ENCODE measurements at places on chromosomes 7 and 10.
A peak's percentile ranks its signal among the peaks of the same experiment; 100 is the strongest.

DNA sequence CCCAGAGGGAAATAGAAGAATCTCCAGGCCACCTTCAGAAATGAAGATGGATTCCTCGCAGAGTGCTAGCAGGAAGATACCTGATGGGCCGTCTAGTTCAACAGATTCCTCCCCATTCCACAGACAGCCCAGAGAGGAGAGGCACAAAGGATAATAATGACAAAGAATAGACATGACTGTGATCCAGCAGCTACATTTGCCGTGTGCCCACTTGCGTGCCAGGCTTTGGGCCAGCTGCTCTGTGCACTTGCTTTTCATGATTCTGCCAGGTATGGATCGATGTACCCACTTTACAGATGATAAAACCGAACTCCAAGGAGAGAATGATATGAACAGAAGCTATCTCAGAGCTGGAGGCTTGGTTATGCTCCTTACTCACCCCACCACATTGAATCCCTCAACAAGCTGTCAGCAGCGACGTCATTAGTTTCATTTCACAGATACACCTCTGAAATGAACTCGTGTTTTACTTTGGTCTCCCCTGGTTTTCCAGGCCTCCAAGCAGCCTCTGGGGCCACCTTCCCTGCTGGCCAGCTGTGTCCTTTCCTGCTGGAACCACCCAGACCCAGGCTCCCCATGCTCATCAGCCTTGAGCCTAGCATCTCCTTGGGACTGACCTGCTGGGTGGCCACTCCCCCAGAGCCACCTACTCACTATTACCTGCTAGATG is 11.9 kb upstream of the WDFY4 start:
- no peak for DNase-seq

DNA sequence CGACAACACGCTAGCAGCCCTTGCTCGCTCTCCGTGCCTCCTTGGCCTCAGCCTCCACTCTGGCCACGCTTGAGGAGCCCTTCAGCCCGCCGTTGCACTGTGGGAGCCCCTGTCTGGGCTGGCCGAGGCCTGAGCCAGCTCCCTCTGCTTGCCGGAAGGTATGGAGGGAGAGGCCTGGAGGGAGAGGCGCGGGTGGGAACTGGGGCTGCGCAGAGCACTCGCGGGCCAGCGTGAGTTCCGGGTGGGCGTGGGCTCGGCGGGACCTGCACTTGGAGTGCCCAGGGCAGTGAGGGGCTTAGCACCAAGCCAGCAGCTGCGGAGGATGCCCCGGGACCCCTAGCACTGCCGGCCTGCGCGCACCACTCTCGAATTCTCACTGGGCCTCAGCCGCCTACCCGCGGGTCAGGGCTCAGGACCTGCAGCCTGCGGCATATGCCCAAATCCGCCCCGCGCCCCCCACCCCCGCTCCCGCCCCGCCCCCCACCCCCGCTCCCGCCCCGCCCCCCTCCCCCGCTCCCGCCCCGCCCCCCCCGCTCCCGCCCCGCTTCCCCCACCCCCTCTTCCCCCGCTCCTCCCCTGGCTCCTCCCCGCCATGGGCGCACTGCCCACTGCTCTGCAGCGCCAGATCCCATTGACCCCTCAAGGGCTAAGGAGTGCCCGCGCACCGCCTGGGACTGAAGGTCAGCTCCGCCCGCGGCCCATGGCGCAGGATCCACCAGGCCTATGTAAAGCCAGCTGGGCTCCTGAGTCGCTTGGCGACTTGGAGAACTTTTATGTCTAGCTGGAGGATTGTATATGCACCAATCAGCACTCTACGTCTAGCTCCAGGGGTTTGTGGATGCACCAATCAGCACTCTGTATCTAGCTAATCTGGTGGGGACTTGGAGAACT is 15.9 kb upstream of the ACBD5 start:
- no peak for DNase-seq

- DNase-seq, result no peak
These were observed 775.5 kb downstream of the LRMDA start for GRCh38 chr10:76206797-76207352.

DNA sequence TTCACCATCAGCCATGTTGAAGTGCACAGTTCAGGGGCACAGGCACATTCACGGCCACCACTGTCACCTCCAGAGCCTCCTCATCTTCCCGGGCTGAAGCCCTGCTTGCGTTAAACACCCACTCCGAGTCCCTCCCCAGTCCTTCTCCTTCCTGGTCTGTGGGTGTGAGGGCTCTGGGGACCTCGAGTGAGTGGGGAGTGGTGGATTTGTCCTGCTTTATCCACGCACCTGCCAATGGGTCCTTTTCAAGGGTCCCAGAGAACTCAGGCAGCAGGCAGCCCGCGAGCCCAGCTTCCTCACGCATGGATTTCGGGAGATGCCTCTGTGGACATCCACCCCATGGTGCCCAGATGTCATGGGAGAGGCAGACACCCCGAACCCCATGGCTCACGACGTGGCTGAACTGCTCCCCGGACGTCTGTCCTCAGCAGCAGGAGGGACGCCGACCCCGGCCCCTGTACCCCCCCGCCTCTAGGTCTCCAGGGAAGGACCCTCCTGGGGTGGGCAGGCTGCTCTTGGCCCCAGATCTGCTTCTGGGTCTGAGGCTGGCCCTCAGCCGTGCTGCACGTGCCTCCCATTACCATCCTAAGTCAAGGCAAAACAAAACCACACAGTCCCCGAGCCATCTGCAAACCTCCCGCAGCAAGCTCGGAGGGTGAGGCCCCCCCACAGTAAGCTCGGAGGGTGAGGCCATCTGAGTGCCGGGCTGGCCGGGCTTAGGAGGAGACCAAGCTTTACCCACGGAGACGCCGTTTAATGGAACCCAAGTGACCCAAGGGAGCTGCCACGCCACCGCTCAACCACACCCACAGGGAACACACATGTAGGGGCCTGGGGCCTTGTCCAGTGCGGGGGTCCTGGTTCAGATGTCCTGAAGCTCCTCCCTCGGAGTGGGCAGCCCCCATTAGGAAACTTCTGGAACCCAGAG is 9.0 kb downstream of the CYP2W1 start:
- DNase-seq, result no peak

DNA sequence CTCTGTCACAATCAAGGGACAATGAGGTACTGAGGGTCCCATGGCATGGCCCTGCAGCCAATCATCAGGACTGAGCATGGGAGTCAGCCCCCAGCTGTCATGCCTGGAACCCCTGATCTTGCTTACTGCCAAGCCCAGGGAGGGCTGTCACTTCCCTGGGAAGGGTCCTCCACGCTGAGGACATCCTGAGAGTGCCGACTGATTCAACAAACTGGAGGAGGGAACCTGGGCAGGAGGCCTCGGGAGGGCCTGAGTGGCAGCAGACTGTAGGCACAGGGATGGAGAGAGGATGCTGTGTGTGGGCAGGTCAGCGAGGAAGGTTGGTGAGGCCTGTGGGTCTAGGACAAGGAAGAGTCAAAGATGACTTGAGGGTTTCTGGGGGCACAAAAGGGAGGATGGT is 154.3 kb downstream of the ZNF248 start:
- DNase-seq, result no peak

DNA sequence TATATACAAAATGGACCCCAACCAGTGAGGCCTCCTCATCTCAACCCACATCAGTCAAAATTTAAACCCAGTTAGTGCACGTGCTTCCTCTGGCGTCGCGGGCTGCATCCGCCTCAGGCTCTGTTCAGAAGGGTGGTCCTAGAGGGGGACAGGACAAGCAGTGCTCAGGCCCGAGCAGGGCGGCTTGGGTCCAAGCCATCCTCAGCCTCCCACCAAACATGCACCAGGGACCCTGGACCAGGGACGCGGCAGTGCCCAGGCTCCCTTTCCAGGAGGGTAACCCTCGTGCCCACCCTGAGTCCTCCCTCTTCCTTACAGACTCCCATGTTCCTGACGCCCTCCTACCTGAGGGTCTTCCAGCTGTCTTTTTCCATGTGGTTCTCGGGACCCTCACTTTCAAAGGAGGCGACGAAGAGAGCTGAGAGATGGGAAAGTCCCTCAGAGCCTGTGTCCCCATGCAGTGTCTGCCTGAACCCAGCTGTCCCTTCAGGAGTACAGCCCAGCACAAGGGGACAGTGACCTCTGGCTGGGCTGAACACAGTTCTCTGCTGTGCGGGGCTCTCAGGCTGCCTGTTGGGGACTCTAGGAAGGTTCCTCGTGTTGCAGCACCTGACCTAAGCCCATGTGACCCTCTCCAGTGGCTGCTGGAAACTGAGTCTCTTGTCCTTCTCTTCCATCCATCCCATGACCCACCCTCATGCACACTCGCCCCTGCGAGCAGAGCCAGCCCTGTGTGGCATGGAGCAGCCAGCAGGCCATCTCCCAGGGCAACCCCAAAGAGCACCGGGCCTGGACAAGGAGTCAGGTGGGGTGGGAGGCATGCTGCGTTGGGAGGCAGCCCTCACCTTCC is 58.1 kb downstream of the CSGALNACT2 start:
- DNase-seq, result no peak

DNA sequence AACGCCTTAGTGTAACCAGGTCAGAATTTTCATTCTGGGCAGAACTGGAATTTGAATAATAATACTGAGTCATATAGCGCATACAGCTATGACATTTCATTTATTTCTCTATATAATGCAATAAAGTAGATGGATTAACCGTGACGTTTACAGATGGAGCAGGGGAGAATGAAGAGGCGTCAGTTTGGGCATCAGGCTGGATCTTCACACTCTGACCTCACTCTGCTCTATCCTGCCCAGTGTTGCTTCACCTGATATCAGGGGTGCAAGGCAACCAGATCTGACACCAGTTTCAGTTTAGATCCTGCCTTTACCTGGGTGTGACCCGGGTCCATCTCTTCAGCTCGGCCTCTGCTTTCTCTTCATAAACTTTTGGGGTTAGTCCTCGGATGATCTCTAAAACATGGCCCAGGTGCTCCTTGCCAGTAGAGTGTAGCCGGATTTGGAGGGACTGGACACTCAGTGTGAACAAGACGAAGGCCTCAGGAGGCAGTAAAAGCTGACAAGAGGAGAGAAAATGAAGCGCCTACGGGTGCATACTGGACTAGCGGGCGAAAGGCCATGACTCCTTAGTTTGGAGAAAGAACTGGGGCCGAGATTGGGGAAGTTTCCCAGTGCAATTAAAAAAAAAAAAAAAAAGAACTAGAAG is 1.4 kb upstream of the ZYX start:
- DNase-seq, result no peak

GRCh38 chr7:158411232-158411950 is 176.2 kb downstream of the PTPRN2 start:
- DNase-seq, result no peak

- DNase-seq, result no peak
These were observed 190.3 kb upstream of the SHH start for GRCh38 chr7:156002362-156003066.

DNA sequence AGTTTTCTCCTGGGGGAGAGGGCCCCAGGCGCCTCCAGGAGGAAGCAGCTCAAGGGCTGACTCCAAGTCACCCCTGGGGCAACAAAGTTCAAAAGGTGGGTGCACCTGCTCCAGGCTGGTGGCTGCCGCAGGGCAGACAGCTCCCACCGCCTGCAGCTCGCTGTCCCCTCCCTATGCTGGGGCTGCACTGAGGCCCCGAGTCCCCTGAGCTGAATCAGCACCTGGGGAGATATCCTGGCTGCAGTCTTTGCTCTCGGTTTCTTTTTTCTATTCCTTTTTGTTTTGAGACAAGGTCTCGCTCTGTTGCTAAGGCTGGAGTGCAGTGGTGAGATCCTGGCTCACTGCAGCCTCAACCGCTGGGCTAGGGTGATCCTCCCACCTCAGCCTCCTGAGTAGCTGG is 183.4 kb downstream of the DNAJB6 start:
- peak; percentile 2 for DNase-seq

DNA sequence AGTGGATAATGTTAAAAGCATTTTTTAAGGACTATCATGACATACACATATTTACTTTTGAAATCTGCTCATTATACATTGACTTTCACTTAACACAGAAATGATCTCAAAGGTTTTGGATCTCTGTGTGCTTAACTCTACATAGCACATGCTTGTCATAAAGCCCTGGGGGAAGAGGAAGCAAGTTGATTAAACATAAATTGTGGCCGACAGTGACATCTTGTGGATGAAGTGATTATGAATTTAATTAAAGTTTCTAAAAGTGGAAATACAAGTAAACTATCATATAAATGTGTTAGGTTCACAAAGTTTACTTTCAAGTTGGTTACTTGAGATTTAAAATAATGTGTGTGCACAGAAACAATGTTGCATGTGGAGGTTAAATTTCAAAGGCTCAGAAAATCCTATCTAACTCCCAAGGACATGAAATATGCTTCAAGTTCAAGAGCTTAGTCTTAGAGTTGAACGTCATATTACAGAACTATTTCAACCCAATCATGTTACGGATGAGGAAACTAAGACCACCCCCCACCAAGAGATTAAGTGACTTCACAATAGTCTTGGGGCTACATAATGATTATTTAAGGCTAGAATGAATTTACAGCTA is 1247.8 kb downstream of the GATA3 start:
- DNase-seq, result no peak

- DNase-seq, result peak; percentile 7
These were observed 215.6 kb downstream of the DNAJB6 start for GRCh38 chr7:157552295-157552993.

GRCh38 chr7:83879063-83879462 is 230.1 kb upstream of the SEMA3E start:
- no peak for DNase-seq

GRCh38 chr7:1703441-1703840 is 33.4 kb downstream of the ELFN1 start:
- DNase-seq, result no peak
